HCEC 1CT (cell line): ENCODE measurements at places on chromosomes 6 and 20.

DNA sequence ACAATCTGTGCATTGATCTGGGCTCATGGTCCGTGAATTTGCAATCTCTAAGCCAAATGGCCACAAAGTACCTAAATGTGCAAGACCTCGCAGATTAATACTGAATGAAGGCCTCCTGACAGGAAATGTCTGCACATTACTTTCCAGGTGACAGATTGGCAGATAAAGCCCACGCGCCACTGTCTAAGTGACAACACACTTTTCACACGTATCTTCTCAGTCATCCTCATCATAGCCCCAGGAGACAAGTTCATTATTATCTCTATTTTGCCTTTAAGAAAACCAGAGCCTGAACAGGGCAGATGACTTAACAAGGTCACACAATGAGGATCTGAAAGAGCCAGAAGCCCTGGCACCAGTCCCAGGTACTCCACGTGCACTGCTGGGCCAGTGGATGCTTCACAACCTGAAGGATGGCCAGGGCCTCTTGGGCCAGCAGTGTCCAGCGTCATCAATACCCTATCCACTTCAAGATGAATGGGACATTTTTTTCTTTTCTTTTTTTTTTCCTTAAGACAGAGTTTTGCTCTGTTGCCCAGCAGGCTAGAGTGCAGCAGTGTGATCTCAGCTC lies 266.3 kb downstream of the PTPRT start:
- no peak for DNase-seq

GRCh38 chr6:166253778-166254204 lies 54.4 kb downstream of the PRR18 start:
- no peak for DNase-seq

DNA sequence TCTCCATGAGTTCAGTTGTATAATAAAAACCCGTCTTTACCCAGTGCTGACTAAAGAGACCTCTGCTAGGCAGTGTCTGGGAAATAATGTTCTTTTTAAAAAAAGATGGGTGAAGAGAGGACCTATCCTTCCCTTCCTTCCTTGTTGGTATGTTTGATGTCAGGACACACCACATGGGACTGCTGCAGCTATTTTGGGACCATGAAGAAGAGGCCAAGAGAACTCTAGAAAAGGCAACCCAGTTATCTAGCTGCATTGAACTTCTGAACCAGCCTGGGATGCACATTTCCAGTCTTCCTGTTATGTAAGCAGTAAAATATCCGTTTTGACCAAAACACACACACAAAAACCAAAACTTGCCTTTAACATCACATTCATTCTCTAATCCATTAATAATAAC lies 77.3 kb downstream of the RFX6 start:
- DNase-seq: no peak

GRCh38 chr6:35090734-35091133 lies 50.4 kb downstream of the TCP11 start:
- DNase-seq: no peak

GRCh38 chr6:48087448-48087847 lies 23.5 kb downstream of the PTCHD4 start:
- DNase-seq: peak; percentile 63

DNA sequence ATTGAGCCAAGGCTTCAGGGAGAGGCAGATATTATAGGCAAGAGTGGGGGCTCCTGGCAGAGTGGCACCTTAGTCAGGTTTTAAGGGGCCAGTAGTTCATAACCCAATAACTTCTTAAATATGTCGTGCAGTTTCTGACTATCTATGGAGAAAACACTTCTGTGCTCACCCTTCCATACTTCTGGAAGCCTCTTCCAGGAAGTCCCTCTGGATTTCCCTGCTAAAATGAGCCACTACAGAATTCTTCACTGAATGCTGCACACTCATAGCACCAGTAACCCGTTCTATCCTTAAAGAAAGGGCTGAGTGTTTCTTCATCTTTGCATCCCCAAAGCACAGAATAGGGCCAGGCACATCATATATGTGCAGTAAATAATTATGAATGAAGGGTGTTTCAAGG lies 198.5 kb upstream of the SLC24A3 start:
- no peak for DNase-seq

- DNase-seq: no peak
These were observed 759.8 kb upstream of the CITED2 start for GRCh38 chr6:140134224-140134623.

DNA sequence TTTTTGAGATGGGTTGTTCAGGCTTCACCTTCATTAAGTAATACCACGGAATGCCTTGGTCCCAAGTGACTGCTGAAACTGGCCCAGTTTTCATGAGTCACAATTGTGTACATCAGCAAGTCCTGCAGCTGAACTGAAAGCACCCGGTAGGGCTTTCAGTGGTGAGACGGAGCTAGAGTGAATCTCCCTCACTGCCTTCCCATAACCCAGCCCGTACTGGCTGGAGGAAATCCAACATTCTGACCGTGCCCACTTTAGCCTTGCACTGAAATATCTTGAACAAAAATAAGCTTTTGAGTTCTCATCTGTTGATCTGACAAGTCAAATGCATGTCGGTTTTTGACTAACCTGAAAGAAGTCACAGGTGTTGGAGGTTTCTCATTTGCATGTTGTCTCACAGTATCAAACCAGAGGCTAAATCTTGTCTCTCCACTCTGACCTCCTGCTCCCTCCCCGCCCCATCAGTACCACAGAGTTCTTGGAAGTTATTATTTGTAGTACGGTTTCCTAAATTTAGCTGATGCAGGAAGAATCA lies 35.9 kb downstream of the DUSP22 start:
- DNase-seq: peak; percentile 72

GRCh38 chr6:133208183-133208755 lies 32.9 kb upstream of the EYA4 start:
- no peak for DNase-seq

DNA sequence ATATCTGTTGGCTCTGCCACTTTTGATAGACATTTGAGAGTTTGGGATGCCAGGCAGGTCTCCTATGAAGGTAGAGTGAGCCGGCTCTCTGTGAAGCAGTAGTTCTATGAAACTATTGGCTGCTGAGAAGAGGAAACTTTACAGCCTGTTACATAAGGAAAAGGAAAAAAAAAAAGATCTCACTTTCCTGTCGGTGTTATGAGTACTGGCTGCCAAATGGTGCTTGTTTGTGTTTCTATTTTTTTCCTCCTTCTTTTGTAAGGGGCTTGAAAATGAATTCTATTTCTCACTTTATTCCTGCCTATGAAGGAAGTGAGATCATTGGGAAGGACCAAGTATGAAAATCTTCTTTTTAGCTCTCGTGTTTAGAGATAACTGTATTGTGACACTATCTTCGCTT lies 73.1 kb upstream of the CLDN20 start:
- DNase-seq: no peak

DNA sequence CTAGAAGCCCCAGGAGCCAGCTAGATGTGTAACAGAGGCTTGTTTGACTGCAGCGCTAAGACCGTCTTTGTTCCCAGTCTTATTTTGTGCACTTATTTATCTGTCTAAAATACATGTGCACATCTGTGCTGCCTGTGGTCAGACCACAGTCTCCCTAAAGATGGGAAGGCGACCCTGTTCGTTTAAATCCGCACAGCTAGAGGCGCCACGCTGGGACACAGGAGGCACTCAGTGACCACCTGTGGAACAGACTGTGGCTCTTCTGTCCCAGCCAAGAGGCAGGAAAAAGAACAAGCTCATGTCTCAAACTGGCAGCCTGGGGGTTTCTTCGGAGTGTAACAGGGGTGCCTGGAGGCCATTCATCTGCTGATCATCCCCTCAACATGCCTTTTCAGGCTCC lies 66.8 kb downstream of the CPNE5 start:
- no peak for DNase-seq

DNA sequence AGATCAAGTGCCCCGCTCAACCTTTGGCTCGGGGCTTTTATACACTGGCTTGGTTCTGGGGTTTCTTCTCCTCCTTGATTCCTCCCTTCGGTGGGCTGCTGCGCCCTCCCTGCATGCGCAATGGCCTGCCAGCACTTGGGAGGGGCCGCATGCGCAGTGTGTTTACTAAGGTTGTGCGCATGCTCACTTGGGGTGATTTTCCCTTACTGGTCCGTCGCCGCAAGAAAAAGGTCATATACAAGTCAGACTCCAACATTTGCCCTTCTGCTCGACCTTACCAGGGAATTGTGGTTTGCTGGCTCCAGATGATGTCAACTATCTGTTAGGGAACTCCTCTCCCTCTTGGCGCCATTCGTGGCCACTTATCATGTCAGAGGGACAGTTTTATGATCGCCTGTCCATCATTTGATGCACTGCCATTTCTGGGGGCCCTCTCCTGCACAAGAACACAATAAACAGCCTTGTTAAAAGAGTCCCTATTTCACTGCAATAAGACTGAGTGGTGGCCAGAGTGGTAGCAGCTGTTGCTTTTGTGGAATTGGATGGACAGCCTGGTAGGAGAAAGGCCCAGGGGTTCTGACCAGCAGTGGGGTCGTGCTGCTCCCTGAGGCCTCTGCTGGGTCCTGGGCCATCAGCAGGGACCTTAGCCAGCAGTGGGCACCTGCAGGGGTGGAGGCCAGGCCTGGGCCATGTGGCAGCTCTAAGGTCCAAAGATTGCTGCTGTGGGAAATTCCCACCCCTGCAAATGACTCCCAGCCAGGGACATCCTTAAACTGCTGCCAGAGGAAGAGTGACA lies 2.8 kb upstream of the LBP start:
- peak; percentile 25 for DNase-seq

DNA sequence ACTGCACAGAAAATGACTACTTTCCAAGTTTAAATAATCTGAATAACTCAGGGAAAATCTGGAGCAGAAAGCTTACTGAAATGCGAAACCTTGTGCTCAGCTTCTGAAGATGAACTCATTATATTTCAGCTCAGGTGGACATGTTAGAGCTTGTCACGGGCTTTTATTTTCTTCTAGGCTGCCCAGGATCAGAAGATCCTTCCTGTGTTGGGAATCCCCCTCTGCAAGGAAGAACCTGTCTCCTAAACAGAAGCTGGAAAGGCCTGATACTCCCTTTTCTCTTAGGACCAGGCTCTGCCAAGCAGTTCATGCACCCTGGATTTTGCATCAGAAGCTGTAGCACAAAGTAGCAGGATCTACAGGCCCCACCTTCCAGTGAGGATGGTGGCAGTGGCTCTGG lies 5.1 kb upstream of the SLC2A12 start:
- no peak for DNase-seq

GRCh38 chr20:54726687-54727300 lies 251.4 kb downstream of the DOK5 start:
- no peak for DNase-seq
